Endodermal cell (in vitro differentiated cells): ENCODE measurements at places on chromosomes 2 and 18. TPM values are rescaled to one million over a fixed set of nuclear protein-coding genes. Genes with fewer than 3 reads are reported as not detected.

The CCBE1 gene
- total RNA-seq: 2.9 and 4.2 TPM in 2 replicates

The SCYGR4 gene
- not detected in 2 replicates for total RNA-seq

The CDCA7 gene
- total RNA-seq: 80.4 to 107 TPM (median 101 TPM) in 3 replicates

The SLC9A4 gene
- total RNA-seq: 0.05 and 0.07 TPM in 2 replicates

The TNFRSF11A gene
- 15.2 to 35.6 TPM (median 34.5 TPM) in 3 replicates for total RNA-seq
